ENCODE measurements at places on chromosomes 6 and 20.

GRCh38 chr6:106152952-106153351 is 66.8 kb downstream of the PRDM1 start:
- no peak for DNase-seq

GRCh38 chr6:105757512-105758200 is 328.5 kb upstream of the PRDM1 start:
- no peak for DNase-seq

DNA sequence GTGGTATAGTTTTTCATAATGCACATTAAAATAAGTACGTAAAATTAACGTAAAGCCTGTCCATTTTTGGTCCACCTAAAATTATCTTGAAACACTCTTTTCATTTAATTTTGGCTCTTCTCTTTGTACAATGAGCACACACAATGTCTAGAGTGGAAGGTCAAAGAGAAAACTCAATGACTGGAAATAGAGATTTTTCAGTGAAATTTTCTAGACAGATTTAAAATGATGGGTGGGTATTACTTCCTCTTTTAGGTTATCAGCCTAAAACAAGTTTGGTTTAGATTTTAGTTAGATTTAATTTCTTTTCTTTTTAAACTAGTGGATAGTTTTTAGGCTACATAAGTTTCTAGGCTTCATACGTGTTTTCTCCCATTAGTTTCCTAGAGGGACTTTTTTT is 24.9 kb downstream of the DSE start:
- DNase-seq: no peak

DNA sequence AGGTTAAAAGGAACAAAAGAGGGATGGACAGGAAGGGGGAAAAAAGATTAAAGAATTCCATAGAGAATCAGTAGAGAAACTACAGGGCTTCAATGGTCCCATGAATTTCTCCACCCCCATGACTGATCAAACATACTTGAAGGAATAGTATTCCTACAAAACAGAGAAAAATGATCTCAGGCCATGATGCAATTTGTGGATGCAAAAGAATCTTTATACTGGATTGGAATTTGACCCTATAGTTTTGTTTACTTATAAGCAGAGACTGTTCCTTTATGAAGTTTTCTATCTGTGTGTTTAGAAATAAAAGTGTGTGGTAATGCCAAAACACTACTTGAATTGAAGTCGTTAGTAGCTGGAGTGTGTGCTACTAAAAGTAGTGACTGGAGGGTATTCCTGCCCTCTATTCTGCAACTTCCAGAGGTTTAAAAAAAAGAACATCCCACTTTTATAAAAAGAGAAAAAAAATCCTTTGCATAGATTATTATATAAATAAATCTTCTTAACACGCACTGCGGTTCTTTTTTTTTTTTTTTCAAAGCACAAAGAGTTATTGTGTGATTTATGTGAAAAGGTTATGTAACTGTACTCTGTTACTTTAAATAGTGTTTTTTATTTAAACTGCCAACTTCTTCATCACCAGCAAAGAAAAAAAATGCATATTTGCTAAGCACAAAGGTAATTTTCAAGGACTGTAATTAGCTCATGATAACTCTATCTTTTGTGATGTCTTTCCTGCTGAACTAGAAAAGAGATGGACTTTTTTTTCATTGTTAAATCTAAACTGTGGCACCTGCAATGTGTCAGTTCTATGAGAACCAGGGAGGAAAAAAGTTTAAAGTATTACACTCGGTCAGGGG is 214.5 kb upstream of the CITED2 start:
- DNase-seq: no peak

DNA sequence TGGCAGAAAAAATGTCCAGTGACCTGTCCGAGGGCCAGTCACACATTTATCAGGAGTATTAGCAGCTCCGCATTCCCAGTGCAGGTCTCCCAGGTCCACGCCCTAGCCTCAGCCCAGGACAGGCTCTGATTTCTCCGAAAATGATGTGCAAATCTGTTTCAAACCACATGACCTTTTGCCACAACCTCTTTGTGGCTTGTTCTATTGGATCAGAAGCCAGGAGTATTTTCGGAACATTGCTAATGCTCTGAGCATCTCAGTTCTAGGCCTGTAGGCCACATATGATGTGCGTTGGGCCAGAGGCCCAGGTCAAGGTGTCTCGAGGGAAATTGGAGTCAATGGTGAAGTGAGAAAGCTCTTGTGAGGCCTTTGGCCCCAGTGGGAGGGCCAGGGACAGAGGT is 40.4 kb downstream of the SNX5 start:
- DNase-seq: no peak

GRCh38 chr6:146423452-146423851 is 120.2 kb upstream of the RAB32 start:
- DNase-seq: no peak

- DNase-seq: no peak
These were observed 45.1 kb downstream of the CEP85L start for GRCh38 chr6:118606268-118606667.

DNA sequence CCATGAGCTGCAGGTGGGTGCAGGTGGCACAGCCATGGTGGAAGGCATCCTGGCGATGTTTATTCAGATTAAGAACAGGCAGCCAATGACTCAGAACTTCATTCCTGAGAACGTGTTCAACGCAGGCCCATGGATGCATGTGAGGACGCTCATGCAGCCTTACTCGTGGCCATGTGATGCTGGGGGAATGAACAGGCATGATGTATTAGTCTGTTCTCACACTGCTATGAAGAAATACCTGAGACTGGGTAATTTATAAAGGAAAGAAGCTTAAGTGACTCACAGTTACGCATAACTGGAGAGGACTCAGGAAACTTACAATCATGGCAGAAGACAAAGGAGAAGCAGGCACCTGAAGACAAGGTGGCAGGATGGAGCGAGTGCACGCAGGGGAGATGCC is 146.6 kb downstream of the RNASET2 start:
- no peak for DNase-seq

GRCh38 chr6:79670789-79671188 is 39.7 kb downstream of the SH3BGRL2 start:
- DNase-seq: no peak

DNA sequence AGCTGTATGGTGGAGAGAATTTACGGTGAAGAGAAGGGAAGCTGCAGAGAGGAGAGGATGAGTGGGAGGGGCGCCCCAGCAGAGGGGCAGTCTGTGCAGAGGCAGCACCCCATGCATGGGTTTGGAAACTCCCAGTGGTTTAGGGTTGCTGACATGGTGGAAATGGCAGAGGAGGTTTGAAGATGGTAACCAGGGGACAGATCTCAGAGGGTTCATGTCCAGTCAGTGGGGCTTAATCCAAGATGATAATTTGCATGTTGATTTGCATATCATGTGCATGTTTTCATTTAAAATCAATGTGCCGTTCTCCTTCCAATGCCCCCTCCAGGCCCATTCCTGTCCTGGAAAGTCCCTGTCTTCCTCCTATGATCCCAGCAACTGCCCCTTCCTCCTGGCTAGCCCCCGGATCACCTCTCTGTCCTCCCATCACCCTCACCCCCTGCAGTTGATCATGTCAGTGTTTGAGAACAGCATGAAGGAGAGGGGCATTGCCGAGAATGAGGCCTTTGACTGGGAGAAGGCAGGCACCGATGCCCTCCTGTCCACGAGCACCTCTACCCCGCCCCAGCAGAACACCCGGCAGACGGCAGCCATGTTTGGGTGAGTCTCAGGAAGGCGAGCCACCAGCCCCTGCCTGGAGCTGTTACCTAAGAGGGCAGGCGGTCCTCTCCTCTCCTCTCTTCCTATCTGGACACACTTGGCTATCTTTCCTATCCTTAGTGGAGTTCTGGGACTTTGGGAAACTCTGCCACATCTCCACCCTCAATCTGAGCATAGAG is 14.3 kb downstream of the TTBK1 start:
- no peak for DNase-seq

- no peak for DNase-seq
These were observed 379.2 kb upstream of the SLC35B3 start for GRCh38 chr6:8814440-8815000.

- peak; percentile 87 for DNase-seq
These were observed 4.2 kb upstream of the NTSR1 start for GRCh38 chr20:62704341-62704948.

- DNase-seq: no peak
These were observed 102.1 kb upstream of the STMND1 start for GRCh38 chr6:16999491-17000436.

GRCh38 chr20:7291946-7292345 is 524.5 kb downstream of the BMP2 start:
- DNase-seq: no peak

GRCh38 chr6:110116258-110116657 is 63.2 kb downstream of the WASF1 start:
- no peak for DNase-seq

GRCh38 chr6:117601811-117602150 is 530 bp downstream of the GOPC start:
- no peak for DNase-seq

- DNase-seq: no peak
These were observed 212.8 kb downstream of the ZMYND8 start for GRCh38 chr20:47143657-47144056.

- DNase-seq: no peak
These were observed 118.9 kb upstream of the CEP162 start for GRCh38 chr6:84346372-84346771.

DNA sequence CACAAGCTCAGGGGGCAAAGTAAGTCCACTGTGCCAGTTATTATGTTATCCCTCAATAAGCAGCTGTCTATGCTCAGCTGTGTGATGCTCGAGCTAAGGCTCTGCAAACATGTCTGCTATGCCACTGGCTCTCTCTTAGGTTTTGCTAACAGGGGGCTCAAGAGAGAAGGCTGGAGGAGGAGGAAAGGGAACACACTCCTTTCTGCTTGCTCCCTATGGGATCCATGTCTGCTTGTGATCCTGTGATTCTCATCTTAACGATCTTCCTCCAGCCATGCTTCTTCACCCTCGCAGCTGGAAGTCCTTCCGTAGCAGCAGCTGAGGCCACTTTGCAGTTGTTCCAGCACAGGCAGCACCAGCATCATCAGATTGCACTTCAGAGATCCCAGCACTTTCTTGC is 37.0 kb upstream of the IGF2R start:
- DNase-seq: no peak

DNA sequence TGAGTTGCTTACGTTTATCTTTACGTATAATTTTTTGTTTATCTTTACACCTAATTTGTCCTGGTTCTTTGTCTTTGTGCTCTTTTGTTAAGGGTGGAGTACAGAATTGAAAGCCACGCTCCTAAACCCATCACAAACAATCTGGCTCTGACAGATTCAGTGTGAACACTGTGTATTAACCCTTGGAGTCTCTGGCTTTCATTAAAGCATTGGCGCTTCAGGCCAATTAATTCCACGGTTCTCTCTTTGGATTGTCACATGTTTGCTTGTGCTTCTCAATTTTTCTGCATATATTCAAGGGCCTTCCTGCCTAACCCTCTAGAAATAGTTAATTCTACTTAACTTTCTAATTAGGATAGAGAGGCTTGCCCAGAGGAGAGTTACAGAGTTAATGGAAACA is 38.6 kb downstream of the NKX2-4 start:
- DNase-seq: no peak

- no peak for DNase-seq
These were observed 3.5 kb downstream of the RNF8 start for GRCh38 chr6:37357288-37357687.

DNA sequence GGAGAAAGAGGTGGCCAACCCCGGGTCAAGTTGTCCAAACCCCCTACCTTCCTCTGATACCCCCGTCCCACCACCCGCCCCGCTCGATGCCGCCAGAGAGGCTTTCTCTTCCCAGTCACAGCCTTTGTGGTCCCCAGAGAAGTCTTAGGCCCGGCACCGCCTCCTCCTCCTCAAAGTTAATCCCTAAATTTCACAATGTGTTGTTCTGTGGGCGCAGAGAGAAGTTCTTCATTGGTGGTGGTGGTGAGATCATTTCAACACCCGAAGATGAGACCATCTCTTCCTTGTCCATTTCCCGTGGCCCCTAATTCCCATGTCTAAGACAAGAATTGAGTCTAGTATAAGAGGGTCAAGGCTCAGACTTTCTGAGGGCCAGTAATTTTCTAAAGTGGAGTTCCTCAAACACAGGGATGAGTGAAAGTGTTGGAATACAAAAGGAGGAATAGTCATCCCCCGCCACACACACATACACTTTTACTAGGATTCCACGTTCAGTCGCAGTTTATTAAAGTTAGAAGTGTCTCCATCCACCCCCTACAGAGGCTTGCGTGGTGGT is 10.4 kb downstream of the TRIM31 start:
- DNase-seq: no peak

DNA sequence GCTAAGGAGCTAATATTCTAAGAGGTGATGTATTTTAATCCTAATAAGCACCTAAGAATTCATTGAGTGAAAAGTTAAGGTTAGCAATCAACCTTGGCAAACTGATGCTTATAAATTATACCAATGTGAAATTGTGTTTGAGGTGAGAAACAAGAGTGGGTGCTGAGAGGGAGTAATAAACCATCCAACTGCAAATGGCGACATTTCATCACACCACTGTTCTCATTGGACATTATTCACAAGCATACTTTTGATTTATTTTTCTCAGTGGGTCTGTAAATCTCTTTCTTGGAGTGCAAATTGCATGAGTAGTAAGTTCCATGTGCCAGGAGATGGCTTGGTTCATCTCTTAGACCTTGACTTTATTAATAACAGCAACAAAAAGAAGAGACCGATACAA is 71.5 kb downstream of the BMP6 start:
- no peak for DNase-seq

DNA sequence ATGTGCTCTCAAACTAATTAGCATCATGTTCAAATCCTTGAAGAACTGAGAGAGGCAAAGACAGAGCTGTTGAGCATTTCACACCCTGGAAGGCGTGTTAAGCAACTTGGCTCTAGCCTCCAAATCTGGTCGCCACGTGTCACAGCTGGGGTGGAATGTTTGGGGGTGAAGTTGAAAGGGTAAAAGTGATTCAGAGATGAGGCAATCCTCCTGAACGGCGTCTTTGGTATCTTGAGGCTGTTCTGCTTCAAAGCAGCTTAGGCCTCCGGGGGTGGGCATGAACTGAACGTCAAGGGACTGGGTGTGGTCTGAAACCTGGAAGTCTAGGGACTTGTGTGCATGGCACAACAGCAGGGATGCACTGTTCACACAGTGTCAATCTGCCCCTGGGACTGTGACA is 62.3 kb downstream of the TRAM2 start:
- DNase-seq: no peak

- DNase-seq: no peak
These were observed 39.7 kb downstream of the ANKEF1 start for GRCh38 chr20:10074513-10074912.

- DNase-seq: no peak
These were observed 7.5 kb upstream of the HRH3 start for GRCh38 chr20:62227591-62227976.

DNA sequence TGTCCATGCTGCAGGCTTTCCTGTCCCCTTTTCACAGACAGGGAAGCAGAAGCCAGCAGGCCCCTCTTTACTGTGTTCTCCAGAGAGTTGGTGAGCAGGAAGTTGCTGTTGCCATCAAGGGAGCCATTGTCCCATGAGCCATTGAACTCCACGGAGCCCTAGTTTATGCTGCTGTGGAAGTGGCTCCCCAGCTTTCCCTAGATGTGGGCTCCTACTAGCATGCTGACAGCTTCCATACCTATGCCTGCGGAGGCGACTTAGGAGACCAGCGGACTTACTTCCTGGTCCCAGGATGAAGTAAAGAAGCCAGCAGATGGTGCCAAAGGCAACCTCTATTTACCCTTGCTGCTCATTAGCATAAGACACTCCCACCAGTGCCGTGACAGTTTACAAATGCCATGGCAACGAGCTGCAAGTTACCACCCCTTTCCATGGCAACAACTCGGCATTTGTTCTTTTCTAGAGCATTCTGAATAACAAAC is 30.8 kb upstream of the FKBP1A start:
- no peak for DNase-seq
